Myocyte (in vitro differentiated cells): ENCODE measurements at places on chromosomes 2 and 18. TPM values are rescaled to one million over a fixed set of nuclear protein-coding genes. Genes with fewer than 3 reads are reported as not detected.
A peak's percentile ranks its signal among the peaks of the same experiment; 100 is the strongest.

DNA sequence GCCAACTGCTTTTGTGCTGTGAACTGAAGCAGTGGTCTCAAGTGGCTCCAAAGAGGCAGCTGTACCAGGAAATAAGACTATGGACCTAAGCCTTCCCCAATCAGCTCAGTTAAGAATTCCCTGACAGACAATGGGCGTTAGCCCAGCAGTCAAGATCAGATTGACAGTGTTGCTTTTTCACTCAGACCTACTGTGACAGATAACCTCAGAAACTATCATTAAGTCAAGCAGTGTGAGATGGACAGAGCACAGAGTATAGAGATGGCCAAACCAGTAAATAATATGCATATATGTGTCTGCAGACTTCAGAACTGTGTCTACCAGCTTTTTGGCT is 215.3 kb downstream of the ZFP36L2 start:
- DNase-seq = no peak

GRCh38 chr2:155377931-155378444 is 679.5 kb downstream of the KCNJ3 start:
- DNase-seq = no peak

DNA sequence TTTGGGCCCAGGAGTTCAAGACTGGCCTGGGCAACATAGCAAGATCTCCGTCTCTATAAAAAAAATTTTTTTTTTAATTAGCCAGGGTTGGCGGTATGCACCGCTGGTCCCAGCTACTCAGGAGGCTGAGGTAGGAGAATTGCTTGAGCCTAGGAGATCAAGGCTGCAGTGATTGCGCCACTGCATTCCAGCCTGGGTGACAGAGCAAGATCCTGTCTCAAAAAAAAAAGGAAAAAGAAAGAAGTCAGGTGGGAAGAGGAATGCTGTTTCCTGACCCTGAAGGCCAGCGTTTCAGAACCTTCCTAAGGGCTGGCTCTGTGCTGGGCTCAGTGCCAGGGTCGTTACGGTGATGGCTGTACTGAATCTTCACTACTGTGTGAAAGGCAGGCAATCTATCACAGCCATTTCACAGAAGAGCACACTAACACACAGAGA is 35.0 kb upstream of the AGAP1 start:
- DNase-seq = no peak

DNA sequence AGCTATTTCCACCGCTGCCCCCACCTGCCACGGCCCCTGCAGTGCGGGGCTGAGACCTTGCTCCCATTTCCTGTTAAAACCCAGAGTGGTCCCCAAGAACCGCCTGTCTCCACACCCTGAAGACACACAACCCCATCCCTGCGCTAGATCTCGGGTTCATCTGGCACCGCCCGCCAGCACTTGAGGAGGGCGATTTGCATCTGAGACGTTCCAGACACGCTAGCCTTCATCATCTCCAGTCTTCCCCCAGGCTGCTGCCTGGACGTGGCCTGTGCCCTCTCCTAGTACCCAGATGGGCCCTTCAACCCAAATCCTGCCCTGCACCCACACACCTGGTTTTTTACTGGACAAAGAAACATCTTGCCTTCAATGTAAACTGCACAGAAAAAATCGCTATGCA is 49.8 kb downstream of the SLC66A2 start:
- DNase-seq = no peak

DNA sequence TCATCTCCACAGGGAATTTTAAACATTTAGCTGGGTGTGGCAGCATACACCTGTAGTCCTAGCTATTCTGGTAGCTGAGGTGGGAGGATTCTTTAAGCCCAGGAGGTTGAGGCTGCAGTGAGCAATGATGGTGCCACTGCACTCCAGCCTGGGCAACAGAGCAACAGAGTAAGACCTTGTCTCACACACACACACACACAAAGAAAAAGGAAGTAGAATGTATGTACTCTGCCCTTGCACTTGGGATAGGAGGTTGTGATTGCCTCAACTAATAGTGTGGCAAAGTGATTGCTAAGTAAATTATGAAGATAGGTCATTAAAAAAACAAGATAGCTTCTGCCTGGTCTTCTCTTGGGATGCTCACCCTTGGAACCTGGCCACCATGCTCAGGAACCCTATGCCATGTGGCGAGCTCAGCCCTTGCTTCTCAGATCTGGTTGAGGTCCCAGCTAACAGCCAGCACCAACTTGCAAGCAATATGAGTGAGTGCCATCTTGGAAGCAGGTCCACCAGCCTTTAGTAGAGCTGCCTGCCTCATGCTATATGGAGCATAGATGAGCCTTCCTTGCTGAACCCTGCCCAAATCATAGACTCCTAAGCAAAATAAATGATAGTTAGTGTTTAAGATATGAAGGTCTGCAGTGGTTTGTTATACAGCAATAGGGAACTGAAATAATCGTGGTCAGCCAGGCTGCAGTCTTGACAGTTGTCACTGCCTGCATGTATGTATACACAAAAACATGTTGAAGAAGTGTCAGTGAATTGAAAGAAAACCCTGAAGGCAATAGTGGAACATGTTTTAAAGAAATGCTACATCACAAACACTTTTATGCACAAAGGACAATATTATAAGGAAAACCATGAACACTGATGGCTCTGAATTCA is 30.1 kb upstream of the PNO1 start:
- no peak for DNase-seq

DNA sequence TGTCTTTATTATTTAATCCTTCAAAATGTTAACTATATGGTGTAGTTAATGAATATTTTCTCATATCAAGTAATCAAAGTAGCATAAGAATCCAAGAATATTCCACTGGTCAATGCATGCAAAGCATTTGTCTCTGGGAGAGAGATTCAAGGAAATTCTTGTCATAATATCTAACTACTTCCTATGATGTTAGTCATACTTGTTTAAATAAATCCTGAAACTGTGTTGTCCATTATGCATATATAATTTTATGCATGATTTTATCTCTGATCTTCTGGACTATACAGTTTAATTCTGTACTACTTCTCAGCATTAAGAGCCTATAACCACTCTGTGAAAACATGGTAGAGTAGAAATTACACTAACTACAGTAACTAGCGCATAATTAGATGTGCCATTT is 388.3 kb downstream of the NR4A2 start:
- DNase-seq = no peak

GRCh38 chr2:186612555-186613440 is 22.9 kb downstream of the ITGAV start:
- no peak for DNase-seq

- peak; percentile 10 for DNase-seq
Measured at GRCh38 chr2:65800998-65801397, 368.6 kb upstream of the SPRED2 start.

- no peak for DNase-seq
Measured at GRCh38 chr2:151478011-151478410, 68.3 kb downstream of the RIF1 start.

DNA sequence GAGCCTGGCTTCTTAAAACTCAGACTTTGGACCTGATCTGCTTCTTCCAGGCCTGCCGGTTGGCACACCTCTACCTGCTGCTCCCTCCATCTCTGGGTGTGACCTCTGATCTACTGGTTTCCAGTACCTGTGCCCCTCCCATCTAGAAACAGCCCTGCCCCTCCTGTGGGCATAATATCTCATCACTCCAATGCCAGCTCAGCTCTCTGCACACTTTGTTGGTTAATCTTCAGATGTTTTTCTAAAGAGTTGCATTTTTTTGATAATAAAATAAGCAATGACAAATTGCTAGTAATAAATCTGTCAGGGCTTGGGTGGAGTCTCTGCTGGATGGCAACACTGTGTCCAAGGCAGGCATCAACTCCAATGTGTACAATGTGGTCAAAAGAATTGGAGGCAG is 89.6 kb upstream of the PPP1CB start:
- no peak for DNase-seq

GRCh38 chr18:74116633-74117554 is 30.7 kb downstream of the FBXO15 start:
- peak; percentile 28 for DNase-seq

DNA sequence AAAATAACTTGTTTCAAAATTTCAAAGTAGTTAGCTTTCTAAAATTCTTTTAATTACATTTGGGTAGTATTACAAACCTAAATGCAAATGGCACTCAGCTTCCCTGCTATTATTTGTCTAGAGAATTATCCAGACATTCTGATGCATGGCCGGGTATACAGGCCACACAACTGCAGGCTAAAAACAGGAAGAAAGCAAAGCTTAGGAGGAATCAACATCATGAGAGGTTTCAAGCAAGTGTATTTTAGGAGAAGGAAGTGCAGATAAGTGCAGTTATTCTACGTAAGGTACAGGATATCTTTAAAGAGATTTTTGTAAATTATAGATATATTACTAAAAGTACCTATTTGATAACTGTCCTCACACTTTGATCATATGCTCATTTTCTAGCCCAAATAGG is 46.8 kb upstream of the RNU4ATAC start:
- no peak for DNase-seq

DNA sequence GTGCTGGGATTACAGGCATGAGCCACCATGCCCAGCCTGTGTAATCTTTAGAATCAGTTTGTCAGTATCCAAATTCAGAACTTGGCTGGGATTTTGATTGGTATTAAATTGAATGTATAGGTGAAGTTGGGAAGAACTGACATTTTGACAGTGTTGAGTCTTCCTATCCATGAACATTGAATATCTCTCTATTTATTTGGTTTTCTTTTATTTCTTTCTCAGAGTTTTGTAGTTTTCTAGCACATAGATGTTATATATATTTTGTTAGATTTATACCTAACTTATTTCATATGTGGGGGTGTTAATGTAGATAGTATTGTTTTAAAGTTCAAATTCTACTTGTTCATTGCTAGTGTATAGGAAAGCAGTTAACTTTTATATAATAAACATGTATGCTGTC is 31.5 kb downstream of the CEP192 start:
- DNase-seq = no peak

DNA sequence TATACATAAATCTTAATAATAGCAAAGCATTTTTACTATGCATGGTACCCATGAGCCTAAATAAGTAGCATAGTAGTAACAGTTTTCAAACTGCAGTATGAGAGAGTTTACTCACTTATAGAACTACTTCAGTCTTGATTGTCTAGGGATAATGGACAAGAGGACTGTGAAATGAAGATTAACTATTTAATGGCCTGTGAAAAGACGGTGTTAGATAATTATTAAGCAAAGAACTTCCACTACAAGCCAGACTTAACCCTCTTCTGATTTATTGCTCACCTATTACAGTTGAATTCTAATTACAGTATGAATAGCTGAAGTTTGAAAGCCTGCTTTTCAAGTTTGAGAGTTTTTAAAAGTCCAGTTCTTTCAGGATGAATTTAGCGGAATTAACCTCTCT is 18.9 kb downstream of the PIK3C3 start:
- DNase-seq = no peak

DNA sequence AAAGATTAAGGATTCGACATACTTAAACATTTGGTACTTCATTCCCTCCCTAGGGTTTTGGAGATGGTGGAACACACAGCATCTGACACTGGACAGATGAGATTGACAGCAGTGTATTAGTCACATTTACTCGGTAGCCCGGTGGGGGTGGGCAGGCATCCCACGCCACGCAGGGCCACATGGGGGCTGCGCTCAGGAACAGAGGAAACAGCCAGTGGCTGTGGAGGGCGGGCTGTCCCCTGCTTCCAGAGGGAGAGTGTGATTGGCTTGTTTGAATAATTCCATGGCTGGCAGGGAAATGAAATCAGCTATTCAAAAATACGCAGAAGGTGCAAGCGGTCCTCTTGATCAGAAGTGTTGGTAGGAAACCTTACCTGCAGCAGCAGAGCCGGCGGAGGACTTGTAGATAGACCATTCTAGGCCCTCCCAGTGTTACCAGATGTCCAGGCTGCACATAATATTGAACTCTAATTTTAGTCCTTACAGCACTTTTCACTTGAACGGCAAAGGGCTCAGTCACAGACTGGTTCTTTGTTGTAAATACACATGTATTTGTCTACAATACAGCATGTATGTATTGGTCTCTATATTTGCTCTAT is 18.5 kb upstream of the SP140L start:
- no peak for DNase-seq

GRCh38 chr2:197309691-197310231 is 819 bp downstream of the ANKRD44 start:
- DNase-seq = no peak

GRCh38 chr2:220078439-220078838 is 451.0 kb downstream of the SLC4A3 start:
- no peak for DNase-seq

DNA sequence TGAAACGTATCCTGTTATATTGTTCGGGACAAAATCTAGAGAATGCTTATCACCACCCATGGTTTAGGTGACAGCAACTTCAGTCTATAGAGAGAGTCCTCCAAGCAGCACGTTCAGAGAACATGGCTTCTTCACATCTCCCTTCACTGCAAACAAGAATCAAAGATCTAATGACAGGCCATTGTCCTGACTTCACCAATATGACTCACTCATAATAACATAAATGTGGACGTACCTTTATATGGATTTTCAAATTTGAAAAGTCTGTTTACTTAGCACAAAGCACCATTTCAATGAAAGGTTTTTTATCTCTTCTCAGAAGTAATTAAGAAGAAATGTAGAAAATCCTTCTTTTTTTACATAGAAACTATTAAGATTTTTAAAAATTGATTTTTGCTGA is 46.7 kb downstream of the KLF7 start:
- no peak for DNase-seq

DNA sequence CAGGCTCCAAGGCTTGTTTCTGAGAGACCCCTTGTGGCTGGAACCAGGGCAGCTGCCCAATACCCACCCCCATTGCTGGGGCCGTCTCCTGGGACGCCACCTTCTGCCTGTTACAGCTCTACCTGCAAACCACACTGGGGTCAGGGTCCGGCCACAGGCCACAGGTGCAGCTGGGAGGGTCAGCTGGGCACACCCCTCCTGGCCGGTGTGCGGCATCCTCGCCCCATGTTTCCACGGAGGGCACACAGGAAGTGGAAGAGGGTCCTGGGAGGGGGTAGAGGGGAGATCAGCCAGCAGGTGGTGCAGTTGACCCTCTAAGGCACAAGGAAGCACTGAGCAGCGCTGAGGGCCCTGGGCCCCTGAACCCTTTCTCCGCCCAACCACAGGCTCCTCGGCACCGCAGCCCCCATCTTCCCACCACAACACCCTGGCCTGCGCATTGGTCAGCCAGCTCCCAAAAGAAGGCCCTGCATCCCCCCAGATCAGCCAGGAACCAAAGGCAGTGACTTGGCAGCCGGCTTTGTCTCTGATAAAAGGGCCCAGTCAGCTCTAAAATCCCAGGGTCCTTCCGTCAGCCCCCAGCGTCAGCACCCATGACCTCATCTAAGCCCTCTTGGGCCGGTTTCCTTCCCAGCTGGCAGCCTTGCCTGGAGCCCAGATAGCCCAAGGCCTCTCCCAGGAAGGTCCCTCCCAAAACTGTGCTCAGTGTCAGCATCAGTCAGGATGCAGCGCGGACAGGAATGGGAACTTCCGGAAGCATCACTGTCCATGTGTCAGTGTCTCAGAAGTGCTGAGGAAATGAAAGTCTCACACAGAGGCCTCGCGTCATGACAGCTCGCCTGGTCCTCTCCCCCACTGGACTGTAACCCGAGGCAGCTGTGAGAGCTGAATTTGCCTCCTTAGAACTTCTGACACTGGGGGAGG is 1.7 kb downstream of the ERFE start:
- no peak for DNase-seq

TMEM237 gene
- 32.6 and 37.6 TPM in 2 replicates for total RNA-seq

LAMA1 gene
- 0.56 and 0.62 TPM in 2 replicates for total RNA-seq

SH2D6 gene
- total RNA-seq = 4.9 and 5.3 TPM in 2 replicates

USP37 gene
- total RNA-seq = 9.8 and 16.8 TPM in 2 replicates

CFC1 gene
- total RNA-seq = not detected in 2 replicates

CERKL gene
- not detected in 2 replicates for total RNA-seq

REEP1 gene
- 67.8 and 90.1 TPM in 2 replicates for total RNA-seq

CDH20 gene
- not detected in 2 replicates for total RNA-seq
